Occipital lobe (tissue), 3 donors: ENCODE measurements at places on chromosomes 7 and 10. TPM values are rescaled to one million over a fixed set of nuclear protein-coding genes. Genes with fewer than 3 reads are reported as not detected.

- DNase-seq, result no peak
Measured at GRCh38 chr10:47396311-47396717, 12.2 kb upstream of the ZNF488 start.

DNA sequence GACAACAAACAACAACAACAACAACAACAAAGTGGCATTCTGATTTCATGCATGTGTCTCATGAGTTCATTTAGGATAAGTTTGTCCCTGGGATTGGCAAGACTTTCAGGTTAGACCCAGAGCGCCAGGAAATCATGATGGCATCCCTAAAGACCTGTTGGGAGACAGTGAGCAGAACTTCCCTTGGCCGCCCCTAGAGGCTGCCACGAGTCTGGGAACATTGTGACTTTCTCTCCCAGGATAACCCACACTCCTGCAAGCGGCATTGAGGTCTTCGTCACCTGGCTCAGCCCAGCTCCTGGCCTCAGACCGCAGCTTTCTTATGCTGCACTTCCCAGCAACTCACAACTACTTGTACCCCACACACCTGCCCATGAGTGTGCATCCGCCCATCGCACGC is 80.5 kb upstream of the RNF32 start:
- no peak for DNase-seq

SEMA3C gene
- total RNA-seq, result 289 TPM

- no peak for DNase-seq
Measured at GRCh38 chr7:155660758-155661093, 16.3 kb downstream of the RBM33 start.

LIPJ gene
- total RNA-seq, result 3.4 TPM
